Stimulated activated CD4-positive, alpha-beta T cell treated with anti-CD3 and anti-CD28 coated beads, Interleukin-15, amount 100 ng/mL, for 24 hours (primary cell): ENCODE measurements at places on chromosomes 11 and 22.

DNA sequence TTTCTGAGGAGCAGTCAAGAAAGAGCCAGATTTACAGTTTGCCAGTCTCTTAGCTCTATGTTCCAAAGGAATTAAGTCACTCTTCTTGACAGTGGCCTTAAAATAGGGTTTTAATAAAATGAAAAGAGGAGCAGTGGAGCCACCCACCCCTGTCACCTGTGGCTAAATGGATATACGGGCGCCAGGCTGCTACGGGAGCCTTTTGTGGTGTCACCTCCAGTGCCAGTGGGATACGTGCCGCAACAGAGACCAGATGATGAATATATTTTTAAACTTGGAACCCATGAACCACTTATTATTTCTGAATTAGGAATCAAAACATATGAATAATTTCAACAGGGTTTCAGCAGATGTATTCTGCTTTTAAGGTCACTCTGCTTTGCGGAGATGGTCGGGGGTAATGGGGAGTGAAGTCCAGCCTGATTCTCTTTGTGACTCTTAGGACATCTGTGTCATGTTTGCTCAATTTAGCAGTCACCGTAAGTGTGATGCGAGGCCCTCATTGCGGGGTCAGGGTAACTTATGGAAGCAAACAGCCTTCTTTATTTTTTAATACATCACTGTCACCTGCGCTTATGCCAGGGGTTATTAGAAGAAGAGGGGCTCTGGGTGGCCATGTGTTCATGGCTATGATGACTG lies 64.3 kb downstream of the ZBTB16 start:
- no peak for DNase-seq

GRCh38 chr22:27416511-27417420 lies 384.8 kb downstream of the MN1 start:
- DNase-seq, result no peak

- no peak for DNase-seq
These were observed 2.1 kb downstream of the OAF start for GRCh38 chr11:120212926-120213325.

DNA sequence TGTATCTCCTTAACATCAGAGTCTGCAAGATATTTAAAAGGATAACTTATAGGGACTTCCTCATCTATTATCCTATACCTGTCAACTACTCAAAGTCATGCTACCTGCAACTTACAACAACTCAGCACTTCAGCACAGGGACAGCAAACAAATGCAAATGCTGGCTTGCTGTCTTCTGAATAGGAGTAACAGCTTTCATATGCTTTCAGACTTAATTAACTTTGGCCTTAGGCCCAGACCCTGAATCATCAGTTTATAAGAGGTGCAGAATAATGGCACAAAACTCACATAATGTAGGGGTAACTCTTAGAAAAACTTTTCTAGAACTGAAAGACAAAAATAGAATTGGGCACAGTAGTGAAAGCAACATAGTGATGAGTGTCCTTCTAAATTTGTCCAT lies 953.4 kb downstream of the DLG2 start:
- no peak for DNase-seq

DNA sequence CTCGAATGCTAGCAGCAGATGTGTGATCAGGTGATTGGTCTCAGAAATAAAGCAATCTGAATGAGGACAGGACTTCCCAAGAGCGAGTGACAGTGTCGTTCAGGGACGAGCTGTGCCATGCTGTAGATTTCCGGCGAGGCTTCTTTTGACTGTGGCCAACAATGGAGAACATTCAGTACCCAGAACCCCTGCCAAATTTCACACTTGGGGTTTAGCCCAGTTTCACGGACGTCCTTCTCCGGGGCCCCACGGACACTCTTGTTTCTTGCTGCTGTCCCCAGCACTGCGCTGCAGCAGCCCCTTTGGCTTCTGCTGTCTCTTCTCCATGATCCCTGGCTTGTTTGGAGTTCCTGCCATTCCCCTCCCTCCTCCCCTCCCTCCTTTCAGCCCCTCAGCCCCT lies 115.1 kb upstream of the GRAMD1B start:
- DNase-seq, result no peak

GRCh38 chr11:128530118-128531074 lies 57.0 kb downstream of the ETS1 start:
- no peak for DNase-seq

- no peak for DNase-seq
These were observed 54.1 kb downstream of the GRIK4 start for GRCh38 chr11:120565466-120566155.

- DNase-seq, result no peak
These were observed 1088.2 kb downstream of the TBC1D22A start for GRCh38 chr22:47850644-47851151.

GRCh38 chr11:35272391-35272902 lies 133.5 kb downstream of the CD44 start:
- peak; percentile 71 for DNase-seq

DNA sequence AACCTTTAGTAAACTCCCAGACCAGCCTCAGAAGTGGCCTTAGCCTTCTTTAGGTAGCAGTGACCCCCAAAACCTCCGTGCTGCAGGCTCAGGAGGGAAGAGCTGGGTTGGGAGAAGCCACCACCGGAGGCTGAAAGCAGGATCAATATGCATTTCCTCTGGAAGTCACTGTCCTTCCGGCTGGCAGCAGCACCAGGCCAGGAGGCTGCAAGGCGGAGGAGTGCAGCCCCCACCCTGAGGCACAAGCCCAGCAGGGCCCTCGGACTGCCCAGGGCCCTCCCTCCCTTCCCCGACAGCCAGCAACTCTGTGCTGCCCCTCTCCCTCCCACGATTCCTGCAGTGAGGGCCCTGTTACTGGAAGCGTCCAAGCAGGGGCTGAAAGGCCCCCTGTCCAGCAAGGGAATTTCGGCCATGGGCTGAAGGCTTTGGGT lies 3.2 kb upstream of the NRXN2 start:
- no peak for DNase-seq

GRCh38 chr11:116171271-116172140 lies 601.3 kb downstream of the BUD13 start:
- DNase-seq, result no peak

GRCh38 chr11:2207773-2208621 lies 36.4 kb upstream of the TH start:
- DNase-seq, result no peak

DNA sequence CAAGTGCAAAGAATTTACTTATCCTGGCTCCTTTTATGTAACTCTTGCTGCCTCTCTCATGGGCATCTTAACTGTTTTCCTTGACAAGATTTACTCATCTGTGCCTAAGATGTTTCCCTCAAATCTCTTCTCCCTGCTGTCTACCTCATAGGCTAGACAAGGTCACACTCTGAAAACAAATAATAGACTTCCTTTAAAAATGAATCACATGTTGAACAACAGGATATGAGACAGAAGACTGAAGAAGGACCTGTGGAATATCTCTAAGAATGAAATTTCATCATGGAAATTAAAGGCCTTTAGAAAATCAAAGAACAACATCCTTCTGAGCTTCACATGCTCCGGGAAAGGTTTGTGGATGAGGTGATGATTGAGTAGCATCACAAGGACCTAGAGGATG lies 6.0 kb upstream of the SCGB2A2 start:
- DNase-seq, result no peak

GRCh38 chr22:44623771-44624510 lies 78.1 kb upstream of the PRR5 start:
- DNase-seq, result no peak

DNA sequence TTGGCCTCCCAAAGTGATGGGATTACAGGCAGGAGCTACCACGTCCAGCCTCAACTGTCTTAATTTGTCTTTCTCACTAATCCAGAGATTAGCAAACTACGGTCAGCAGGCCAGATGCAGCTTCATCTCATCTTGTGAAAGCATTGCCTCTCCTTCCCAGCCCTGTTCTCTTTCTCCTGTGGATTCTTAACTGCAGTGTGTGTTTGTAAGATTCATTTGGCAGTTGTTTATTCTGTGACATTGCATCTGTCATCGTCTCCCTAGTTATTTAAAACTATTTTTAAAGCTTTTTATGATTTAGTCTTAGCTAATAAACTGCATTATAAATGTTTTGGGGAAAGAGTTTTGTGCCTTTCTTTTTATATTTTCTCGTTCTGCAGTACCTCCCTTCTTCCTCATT lies 29.2 kb downstream of the RNF169 start:
- no peak for DNase-seq

GRCh38 chr11:118088531-118088930 lies 1.8 kb upstream of the SMIM35 start:
- DNase-seq, result no peak

DNA sequence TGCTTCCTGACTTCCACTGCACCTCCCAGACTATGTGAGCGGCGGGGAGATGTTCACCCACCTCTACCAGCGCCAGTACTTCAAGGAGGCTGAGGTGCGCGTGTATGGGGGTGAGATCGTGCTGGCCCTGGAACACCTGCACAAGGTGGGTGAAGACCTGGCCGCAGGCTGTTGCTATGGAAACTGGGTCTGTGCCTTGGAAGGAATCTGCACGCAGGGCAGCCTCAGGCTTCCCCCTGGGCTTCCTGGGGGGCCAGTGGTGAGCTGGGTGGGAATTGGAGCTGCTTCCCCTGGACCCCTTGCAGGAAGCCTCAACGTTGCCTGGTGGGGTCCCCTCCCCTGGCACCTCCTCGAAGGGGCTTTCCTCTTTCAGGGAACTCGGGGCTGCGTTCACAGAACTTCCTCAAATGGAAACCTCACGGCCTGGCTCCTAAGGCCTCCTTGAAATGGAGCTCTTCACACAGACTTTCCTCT lies 1.5 kb downstream of the RPS6KA4 start:
- no peak for DNase-seq

- DNase-seq, result no peak
These were observed 10.4 kb upstream of the RCN1 start for GRCh38 chr11:32080361-32080980.

DNA sequence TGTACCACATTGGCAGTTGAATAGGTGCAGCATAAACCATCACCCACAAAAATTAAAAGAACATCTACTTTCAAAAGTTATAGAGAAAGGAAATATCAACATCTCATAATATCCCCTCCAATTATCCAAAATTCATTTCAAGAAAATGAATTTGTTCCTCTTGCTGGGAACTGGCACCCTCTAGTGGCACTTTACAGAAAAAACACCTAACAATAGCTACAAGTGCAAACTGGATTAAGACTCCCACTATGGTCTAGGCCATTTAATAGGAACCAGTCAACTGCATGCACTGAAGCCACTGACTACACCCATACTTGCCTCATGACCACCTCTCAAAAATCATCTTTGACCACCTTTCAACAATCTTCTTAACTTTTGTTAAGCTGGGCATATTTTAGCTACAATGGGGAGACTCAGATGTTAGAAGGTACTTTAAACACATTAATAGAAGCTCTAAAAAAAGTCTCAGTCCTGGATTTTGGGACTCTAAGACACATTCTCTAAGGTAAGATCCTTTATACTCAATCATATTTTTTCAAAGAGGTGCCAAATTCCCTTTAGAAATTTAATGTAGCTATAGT lies 17.3 kb downstream of the TRAF6 start:
- DNase-seq, result peak; percentile 12

DNA sequence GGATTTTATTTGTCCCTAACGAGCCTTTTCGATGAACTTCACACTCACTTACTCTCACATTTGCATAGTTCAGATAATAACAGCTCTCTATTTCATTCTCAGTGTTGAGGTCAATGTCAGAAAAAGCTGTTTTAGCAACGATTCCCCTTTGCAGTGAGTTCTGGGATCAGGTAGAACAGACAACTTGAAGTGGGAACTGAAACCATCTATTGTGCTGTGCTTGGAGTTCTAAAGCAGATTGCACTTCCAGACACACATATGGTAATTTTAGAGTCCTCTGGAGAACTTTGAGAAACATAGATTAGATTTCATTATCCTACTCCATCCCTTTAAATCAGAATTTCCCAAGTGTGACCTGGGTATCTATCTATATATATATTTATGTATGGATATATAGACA lies 124.6 kb upstream of the BLID start:
- no peak for DNase-seq

DNA sequence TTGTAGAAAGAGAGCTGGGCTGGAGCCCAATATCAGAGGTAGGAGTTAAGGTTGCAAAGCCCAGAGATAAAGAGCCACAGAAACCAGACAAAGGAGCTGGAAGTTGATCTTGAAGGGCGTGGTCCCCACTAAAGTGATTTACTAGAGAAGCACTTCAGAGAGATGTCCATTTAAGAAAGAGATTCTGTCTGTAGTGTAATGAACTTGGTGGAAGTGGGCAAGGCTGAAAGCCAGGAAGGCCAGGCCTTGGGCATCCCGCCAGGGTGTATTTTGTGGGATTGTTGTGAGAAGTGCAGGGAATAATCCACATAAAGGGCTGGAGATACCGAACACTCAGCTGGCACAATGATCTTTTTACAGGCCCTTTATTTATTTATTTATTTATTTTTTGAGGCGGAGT lies 1398.8 kb downstream of the TBC1D22A start:
- no peak for DNase-seq

DNA sequence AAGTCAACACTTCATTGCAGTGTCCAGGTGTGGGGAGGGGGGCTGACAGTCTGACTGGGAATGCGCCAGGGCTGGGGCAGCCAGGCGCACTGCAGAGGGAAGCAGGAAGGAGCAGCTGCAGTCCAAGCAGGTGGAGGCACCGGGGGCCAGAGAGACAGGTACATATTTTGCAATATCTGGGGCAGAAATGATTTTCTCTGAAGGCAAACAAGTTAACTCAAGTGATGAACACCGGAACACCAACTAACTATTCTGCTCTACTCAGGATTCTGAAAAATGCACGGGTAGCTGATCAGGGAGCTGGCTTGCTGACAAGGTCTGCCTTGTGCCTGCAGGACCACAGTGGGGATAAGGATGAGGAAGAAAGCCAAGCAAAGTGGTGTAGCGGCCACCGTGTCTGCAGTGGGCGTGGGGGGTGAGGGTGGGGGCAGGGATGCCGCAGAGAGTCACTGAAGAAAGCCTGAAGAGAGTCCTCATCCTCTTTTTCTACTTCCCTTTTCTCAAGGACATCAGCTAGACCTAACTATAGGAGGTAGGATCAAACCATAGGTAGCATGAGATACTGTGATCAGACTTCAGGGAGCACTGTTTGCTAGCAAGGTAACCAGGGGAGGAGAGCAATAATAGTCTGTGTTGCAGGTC lies 83.4 kb downstream of the SCN3B start:
- no peak for DNase-seq

- no peak for DNase-seq
These were observed 71.6 kb downstream of the ST3GAL4 start for GRCh38 chr11:126426820-126427749.

GRCh38 chr11:74949753-74950137 lies 679 bp downstream of the SPCS2 start:
- DNase-seq, result no peak

GRCh38 chr11:8257003-8257664 lies 6.5 kb downstream of the LMO1 start:
- no peak for DNase-seq

GRCh38 chr22:29524442-29525191 lies 28.9 kb downstream of the THOC5 start:
- DNase-seq, result peak; percentile 25
